ENCODE measurements at places on chromosomes 11 and 22.
A peak's percentile ranks its signal among the peaks of the same experiment; 100 is the strongest.

DNA sequence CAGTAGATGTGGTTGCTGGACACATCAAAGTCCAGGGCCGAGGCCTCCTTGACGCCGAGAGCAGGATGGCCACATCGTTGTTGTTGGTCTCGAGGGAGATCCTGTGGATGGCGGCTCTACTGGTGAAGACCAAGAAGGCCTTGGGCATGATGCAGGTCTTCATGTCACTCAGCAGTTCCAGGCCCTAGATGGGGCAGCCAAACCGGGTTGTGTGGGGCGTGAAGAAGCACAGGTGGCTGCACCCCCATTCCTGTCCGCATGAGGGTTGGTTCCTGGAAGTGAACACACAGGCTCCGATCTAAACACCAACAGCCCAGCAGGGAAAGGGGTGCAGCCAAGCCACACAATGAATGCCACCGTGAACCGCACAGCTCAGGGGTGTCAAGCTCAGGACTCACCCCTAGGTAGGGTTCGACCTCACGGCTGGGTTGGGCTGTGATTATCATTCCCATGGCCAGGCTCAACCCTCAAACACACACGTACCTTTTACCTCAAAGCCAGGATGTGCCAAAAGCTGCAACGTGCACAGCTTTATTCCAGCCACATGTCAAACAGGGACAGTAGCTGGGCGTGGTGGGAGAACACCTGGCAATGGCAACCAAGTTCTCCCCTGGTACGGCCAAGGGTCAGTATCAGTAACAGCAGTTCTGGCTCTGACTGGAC, 132.3 kb downstream of the CRYBB2 start:
- DNase-seq: no peak

GRCh38 chr11:122341477-122341876, 225.5 kb upstream of the BLID start:
- no peak for DNase-seq

DNA sequence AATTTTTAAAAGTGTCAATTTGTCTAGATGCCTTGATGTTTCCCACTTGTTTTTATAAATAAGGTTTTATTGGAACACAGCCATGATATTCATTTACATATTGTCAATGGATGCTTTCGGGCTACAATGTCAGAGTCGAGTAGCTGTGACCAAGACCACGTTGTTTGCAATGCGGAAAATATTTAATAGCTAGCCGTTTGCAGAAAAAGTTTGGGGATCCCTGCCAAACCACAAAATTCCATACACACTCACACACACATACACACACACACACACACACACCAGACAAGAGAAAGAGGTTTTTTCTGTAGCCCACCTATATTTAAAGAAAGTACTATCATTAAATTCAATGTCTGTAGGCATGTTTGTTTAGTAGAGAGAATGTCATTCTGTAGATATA, 58.3 kb downstream of the TYR start:
- no peak for DNase-seq

DNA sequence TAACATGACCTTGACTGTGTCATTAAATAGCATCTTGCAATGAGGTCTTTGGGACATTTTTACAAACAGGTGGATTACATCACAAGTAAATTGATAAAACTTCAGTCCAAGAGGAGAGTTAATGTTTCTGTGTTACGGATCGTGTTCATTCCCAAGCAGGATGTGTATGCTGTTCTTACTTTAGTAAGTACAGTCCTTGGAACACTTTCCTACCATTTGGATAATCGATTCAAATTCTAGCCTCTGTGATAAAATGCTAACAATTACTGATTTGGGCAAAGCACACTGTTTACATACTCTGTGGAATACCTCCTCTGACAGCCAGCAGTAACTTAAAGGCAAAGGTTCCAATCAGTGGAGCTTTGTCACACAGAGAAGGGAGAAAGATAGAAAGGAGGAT, 351.7 kb downstream of the FAT3 start:
- no peak for DNase-seq

DNA sequence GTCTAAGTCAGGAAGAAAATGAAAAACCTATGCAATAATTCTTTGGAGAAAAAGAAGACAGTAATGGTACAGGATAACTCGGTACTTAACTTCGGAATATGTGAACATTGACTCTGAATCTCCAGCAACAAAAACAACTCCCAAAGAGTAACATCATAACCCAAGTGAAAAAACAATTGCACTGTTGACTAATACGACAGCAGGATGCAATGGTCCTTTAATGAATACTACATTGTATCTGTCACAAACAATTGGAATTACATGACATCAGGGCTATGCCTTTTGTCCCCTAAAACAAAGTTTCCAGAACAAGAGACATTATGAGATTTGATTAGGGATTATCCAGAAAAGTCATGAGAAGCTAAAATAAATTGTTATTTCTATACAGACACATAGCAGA, 1065.9 kb downstream of the LRRC4C start:
- no peak for DNase-seq

GRCh38 chr11:46302866-46303265, 25.4 kb downstream of the CREB3L1 start:
- DNase-seq: no peak

GRCh38 chr11:125180413-125181305, 16.1 kb downstream of the PKNOX2 start:
- peak; percentile 85 for DNase-seq

DNA sequence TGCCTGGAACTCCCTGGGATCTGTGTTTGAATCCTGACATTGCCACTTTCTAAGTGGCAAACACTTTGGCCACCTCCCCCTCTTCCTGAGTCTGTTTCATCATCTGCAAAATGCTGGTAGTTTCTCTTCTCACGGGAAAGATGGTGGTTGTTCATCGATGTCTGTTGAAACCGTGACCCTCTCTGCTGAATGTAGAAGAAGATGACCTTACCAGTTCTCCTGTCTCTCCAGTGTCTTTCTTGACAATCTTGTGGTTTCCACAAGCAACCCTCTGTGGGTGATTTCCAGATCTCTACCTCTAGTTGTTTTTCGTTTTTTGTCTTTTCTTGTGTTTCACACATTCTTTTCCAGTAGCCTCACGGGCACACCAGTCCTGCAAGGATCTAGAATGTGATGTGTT, 27.5 kb downstream of the ZBTB16 start:
- no peak for DNase-seq

Data from brain pericyte (primary cell).